HuH-7 (cell line): ENCODE measurements at places on chromosomes 3 and 15.
A peak's percentile ranks its signal among the peaks of the same experiment; 100 is the strongest.

DNA sequence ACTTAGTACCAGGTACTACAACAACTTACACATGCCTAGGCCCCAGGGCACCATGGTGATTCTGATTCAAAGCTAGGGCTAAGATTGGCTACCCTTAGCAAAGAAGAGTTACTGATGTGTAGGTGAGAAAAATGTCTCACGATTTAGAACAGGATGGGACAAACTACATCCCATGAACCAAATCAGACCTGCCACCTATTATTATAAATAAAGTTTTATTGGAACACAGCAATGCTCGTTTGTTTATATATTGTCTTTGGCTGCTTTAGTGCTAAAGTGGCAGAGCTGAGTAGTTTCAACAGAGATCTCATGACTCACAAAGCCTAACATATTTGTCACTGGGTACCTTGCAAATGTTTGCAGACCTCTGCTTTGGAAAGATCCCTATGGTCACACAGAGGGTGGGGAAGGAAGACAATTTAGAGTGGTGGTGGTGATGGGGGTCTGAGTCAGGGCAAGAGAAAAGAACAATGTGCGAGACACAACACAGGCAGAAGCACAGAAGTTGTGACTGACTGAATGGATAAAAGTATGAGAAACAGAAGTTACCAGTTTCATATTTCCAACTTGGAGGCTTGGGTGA, 770.6 kb upstream of the CFAP20DC start:
- no peak for DNase-seq

GRCh38 chr3:65200310-65200970, 512.6 kb upstream of the ADAMTS9 start:
- no peak for DNase-seq

DNA sequence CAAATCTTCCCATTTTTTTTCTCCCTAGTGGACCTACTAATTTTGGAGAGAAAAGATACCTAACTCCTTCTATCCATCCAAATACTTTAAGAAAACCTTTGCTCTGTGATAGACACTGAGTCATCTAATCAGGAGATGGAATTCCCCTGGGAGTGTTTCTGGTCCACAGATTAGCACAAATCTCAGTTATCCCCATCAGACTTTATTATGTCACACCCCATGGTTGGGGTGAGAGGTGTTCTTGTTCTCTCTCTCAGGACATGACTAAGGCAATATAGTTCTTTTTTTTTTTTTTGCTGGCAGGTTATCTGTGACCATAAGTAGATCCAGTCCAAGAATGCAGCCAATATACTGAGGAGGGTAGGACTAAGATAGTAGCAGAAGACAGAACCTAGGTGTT, 15.8 kb downstream of the SLC9A9 start:
- no peak for DNase-seq

GRCh38 chr3:58006661-58007060, 1.6 kb upstream of the FLNB start:
- DNase-seq, result no peak

- no peak for DNase-seq
Observed at GRCh38 chr15:66901336-66902100, 163.9 kb upstream of the SMAD3 start.

DNA sequence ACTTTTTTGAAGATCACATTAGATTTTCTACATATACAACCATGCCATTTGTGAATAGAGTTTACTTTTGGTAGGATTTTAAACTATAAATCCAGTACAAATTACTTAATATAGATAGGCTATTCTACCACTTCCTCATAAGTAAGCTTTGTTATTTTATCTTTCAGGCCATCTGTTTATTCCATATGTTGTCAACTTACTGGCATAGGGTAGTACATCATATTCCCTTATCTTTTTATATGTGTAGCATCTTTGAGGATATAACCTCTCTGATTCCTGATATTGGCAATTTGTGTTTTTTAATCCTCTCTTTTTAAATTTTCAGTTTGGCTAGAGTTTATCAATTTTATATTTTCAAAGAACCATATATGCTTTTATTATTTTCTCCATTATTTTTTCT, 515.4 kb downstream of the DIPK2A start:
- DNase-seq, result no peak

- no peak for DNase-seq
Observed at GRCh38 chr15:77239882-77240608, 169.1 kb upstream of the TSPAN3 start.

DNA sequence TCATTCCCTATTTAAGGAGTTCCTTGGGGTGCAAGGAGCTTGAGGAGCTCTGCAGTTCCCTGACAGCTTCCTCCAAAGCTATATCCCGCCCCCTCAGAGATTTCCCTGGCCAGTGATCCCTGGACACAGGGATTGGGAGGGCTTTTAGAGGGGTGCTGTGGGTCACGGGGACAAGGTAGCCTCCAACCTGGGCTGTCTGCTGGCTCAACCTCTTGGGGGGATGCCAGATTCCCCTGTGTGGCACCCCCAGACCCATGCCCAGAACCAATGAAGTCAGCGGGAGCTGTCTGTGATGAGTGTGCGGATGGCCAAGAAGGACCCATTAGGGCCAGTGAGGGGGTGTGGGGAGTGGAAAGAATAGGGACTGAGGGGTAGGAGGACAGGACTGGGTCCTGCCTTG, 21.0 kb upstream of the ATP2B2 start:
- no peak for DNase-seq

DNA sequence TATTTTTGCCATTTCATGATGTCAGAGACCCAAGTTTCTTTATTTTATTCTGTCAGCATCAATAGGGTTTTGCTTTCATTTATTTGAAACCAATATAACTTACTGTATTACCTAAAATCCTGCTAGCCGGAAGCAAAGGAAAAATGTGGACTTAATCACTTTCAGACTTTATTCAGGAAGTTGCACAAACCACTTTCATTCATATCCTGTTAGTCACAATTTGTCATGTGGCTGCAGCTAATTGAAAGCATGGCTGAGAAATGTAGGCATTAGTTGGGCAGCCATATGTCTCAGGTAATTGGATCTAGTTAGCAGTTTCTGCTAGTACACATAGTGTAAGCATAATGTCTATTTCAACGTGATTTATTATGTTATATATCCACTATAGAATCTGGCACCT, 462.3 kb upstream of the SGO1 start:
- no peak for DNase-seq

GRCh38 chr3:124826703-124827102, 60.5 kb downstream of the ITGB5 start:
- DNase-seq, result no peak

DNA sequence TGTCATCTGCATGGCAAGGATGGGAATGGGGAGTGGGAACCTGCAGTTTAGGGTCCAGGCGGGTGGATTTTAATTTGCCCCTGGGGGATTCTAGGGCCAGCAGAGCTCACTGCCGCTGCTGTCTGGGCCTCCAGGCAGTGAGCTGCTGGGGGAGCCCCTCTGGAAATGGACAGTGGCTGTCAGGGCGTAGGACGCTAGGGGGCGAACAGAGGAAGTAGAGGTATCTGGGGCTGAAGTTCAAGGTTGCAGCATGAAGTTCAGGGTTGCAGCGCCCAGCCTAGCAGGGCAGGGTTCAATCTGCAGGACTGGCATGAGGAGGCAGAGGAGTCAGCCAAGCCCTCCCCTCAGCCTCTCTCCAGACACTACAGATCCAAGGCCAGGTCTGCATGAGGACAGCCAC, 49.5 kb downstream of the APBA2 start:
- peak; percentile 20 for DNase-seq

GRCh38 chr3:140134231-140134965, 199.4 kb downstream of the CLSTN2 start:
- DNase-seq, result no peak

DNA sequence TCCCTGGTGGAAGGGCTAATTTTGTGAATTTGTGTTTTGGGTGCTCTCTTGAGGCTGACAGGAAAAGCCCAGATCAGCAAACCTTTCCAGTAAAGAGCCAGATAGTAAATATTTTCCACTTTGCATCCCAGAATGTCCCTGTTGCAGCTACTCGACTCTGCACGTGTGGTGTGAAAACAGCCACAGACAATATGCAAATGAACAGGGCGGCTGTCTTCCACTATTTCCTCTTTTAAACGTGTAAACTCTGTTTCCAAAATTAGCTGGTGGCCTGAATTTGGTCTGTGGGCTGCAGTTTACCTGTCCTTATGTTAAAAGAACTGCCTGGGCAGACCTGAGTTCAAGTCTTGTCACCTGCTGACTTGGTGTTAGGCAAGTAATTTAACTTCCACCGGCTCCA, 202.7 kb downstream of the EDEM1 start:
- no peak for DNase-seq

GRCh38 chr3:126923423-126923822, 59.5 kb upstream of the PLXNA1 start:
- DNase-seq, result no peak

DNA sequence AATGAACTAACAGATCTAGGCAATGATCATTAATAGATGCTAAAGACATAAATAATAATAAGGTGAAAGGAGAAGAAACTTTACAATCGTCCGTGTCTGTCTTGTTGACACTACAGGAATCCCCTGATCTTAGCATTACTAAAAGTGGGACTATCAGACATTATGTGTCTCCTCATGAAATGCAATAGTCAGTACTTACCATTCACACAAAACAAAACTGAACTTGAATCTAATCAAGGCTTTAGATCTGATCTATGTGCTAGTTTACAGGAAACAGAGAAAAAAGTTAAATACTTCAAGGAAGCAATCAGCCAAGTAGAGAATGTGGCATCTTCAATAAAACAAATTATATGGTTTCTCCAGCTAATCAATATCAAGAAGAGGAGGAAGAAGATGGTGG, 73.7 kb downstream of the PIK3CB start:
- DNase-seq, result no peak

GRCh38 chr15:73683257-73683776, 866 bp upstream of the CD276 start:
- DNase-seq, result peak; percentile 83

DNA sequence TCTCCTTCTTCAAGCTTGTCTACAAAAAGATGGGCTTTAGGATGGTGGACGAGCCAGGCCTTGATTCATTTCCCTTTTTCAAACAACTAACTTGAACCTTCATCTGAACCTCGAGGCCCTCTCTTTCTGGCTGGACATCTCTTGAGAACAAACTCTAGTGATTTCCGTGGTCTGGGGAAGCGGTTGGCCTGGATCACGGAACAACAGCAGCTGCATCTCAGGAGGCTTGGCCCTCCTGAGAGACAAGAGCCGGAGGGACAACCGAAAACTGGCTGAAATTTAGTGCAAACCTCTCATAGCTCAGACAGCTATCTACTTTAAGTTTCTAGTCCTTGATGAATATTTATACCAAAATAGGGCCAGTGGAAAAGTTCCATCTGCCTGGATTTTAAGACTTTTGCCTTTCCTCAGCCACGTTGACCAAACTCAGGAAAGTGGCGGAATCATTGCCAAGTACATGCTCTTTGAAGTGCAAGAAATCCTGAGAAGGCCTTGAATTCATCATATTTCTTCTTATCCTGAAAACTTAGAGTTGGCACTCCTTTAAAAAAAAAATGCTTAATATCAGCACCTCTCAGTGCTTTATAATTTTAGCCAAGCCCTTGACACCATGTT, 14.5 kb downstream of the LMCD1 start:
- no peak for DNase-seq

- DNase-seq, result no peak
Observed at GRCh38 chr3:50168388-50168787, 13.3 kb downstream of the SEMA3F start.

GRCh38 chr3:123642182-123642956, 57.5 kb upstream of the HACD2 start:
- peak; percentile 88 for DNase-seq

- DNase-seq, result no peak
Observed at GRCh38 chr3:45249391-45249790, 23.3 kb upstream of the TMEM158 start.

DNA sequence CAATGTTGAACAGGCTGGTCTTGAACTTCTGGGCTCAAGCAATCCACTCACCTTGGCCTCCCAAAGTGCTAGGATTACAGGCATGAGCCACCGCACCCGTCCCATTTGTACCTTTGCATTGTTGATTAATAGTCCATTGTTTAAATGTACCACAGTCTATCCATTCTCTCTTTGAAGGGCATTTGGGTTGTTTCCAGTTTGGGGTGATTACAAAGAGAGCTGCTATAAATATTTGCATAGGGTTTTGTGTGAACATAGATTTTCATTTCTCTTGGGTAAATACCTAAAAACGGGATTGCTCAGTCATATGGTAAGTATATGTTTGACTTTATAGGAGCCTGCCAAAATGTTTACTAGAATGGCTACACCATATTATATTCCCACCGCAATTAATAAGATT, 13.7 kb upstream of the PTPRG start:
- no peak for DNase-seq

GRCh38 chr3:177973241-177973840, 562.9 kb upstream of the KCNMB2 start:
- peak; percentile 15 for DNase-seq

DNA sequence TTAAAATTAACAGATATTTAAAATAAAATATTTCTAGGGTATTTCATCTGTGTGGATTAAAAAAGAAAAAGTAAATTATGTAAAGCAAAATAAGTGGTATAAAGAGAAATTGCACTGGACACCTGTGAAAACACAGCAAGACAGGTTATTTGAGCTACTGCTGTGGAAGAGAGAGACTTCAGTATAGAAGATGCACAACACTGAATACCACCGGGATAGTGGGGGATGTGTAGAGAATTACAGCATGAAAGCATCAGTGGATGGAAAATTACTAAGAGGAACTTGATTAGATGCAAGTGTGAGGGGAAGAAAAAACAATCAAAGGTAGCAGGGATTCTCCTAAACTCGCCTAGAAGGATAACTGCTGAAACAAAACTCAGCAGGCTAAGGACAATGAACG, 1242.5 kb upstream of the GBE1 start:
- DNase-seq, result no peak

DNA sequence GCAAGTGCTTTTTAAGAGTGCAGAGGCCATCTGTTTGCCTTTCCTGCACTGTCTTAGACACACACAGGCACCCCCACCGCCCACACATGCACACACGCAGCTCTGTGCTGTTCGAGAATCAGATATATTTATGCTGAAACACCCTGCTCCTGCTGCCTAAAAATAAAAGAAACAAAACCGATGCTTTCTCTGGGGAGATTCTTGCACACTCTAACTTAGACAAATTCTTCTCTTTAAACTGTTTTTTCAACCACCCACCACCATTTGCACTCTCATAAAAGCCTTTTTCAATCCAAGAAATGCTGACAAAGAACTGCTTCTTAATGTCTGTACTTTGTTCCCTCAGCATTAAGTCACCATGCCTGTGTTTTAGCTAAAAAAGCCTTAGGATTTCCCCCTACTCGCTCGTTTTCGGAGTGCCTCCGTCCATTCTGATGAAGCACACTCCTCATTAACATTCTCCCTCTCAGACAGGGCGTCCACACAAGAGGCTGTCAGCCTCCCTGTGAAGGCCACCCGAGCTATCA, 26.2 kb downstream of the SLC12A8 start:
- no peak for DNase-seq

GRCh38 chr3:194830401-194830800, 144.7 kb downstream of the FAM43A start:
- no peak for DNase-seq

DNA sequence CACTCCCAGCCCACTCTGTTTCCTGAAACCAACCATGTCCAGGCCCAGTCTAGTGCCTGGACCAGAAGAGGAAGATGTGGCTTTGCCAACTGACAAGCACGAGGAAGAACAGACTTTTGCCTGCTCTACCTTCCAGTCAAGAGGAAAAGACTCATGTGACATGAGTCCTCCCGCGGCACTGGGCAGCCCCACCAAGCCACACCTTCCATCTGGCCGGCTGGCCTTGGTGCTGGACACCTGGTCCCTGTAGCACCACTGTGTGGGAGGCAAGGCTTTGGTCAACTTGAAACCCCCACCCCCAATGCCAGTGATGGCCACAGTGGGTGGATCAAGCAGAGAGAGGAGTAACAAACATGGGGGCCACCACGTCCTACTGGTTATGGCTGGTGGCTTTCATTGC, 12.5 kb downstream of the CHDH start:
- DNase-seq, result no peak
